Amniotic stem cell (primary cell): ENCODE measurements at places on chromosomes 4 and X.
A peak's percentile ranks its signal among the peaks of the same experiment; 100 is the strongest.

GRCh38 chr4:97670703-97671269 lies 472.5 kb downstream of the STPG2 start:
- no peak for DNase-seq

GRCh38 chrX:48475774-48476577 lies at the start of gene FTSJ1:
Gene FTSJ1 (plus strand): TSS chrX:48476199. CDS start chrX:48478048, 1,849 bp downstream.
- peak; percentile 62 for DNase-seq

GRCh38 chrX:320126-320783 lies 1.7 kb upstream of the GTPBP6 start:
- DNase-seq, result no peak

- DNase-seq, result no peak
Observed at GRCh38 chr4:33067221-33067620, 2347.1 kb downstream of the PCDH7 start.

GRCh38 chr4:164550989-164551712 lies 202.8 kb upstream of the SMIM31 start:
- DNase-seq, result no peak

- peak; percentile 98 for DNase-seq
Observed at GRCh38 chr4:176270669-176271068, 1.6 kb upstream of the ASB5 start.

DNA sequence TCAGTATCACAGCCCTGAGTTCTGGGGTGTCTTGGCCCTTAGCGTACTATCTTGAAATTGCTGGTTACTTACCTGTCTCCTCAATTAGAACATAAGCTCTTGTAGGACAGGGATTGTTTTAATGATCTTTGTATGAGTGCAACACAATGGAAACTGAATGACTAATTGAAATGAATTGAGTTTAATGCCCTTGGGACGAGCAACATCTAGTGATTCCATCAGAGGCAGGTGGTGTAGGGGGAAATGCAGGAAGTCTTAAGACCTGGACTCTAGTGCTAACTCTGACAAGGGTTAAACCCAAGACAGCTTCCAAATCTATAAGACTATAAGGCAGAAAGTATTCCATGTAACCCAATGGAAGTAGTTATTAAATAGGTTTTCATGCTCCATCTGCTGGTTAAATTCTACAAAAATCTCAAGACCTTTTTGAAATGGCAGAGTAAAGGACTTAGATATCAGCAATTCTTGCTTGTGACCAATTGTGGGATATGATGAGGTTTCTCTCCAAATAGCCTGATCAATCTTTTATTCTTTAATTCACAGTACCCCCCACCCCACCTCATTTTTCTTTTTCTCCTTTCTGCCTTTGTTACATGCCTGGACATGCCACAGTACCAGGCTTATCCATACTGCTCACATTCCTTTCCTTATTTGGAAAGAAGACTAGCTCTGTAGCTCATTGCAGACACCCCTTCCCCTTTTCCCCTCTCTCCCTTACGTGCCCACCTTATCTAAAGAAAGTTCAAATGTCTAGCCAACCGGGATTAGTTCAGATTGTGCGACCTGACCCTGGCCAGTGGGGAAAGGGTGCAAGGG lies 340.8 kb downstream of the PAPSS1 start:
- DNase-seq, result no peak

GRCh38 chrX:129686422-129686948 lies 31.7 kb upstream of the APLN start:
- no peak for DNase-seq
